CMK (cell line): ENCODE measurements at places on chromosomes 4 and X.
A peak's percentile ranks its signal among the peaks of the same experiment; 100 is the strongest.

DNA sequence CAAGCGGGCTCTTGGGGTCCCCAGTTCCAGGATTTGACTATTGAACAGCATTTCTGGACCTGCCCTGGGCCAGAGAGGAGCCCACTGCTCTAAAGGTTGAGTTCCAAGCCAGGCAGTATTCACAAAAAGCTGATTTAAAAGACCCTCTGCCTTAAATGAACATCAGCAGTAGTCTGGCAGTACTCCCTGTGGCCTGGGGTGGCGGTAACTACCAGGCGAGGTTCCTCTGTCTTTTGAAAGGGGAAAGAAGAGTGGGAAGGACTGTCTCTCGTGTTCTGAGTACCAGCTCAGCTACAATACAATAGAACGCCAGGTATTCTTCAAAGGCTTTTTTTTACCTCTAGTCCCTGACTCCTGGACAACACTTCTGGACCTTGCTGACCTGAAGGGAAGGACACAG is 456.4 kb upstream of the TEX13C start:
- DNase-seq = no peak

- DNase-seq = peak; percentile 60
Observed at GRCh38 chr4:102825261-102826091, 1.9 kb downstream of the UBE2D3 start.

GRCh38 chr4:888029-888428 is 44.1 kb downstream of the GAK start:
- no peak for DNase-seq

DNA sequence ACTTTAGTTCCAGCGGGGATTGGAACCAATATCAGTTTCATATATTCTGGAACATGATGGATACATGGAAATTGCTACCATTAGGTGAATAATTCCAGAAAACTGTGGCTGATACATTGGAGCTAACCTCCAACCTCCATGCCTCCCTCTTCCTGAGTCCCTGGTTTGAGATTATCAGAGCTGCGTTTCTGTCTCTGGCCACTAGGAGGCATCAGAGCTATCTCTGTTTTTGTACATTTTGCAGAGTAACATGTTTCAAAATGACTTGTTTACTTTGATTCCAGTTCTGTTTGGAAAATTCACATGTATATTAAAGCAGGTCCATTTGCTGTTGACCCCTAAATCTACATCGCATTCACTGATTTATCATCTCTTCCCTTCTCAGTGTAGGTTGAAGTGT is 2.4 kb upstream of the RAB40AL start:
- DNase-seq = no peak

- no peak for DNase-seq
Observed at GRCh38 chr4:89070041-89070440, 13.1 kb upstream of the FAM13A start.

DNA sequence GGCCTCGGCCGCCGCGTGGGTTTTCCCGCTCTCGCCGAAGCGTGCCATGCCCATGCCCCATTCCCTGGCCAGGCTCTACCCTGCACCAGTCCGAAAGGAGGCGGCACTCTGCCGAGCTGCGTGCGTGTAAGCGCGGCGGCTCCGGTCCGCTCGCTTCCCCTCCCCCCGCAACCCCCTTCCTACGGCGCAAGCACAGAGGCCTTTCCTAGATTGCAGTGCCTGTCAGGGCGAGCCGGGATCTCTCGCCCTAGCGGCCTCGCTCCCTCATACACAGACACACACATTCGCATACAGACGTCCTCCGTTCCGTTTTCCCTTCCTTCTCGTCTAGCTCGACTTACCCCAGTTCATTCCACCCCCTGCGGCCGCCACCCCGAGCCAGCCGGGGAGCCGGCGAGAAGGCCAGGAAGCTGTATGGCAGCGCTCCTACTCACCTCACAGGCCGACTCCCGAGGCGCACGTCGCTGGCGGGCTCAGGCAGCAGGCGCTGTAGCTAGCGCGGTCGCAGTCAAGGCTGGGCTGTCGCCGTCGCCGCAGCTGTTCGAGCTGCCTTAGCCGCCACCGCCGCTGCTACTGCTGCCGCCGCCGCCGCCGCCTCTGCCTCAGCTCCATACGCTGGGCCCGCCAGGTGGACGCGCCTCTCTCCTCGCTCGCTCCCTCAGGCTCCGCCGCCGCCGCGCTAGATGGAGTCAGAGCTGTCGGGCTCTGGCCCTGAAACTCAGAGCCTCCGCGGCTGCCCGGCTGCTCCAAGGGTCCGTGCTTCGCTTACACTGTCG is 615 bp downstream of the NEXMIF start:
- DNase-seq = no peak

GRCh38 chr4:160142579-160142978 is 1039.7 kb downstream of the RAPGEF2 start:
- DNase-seq = no peak

DNA sequence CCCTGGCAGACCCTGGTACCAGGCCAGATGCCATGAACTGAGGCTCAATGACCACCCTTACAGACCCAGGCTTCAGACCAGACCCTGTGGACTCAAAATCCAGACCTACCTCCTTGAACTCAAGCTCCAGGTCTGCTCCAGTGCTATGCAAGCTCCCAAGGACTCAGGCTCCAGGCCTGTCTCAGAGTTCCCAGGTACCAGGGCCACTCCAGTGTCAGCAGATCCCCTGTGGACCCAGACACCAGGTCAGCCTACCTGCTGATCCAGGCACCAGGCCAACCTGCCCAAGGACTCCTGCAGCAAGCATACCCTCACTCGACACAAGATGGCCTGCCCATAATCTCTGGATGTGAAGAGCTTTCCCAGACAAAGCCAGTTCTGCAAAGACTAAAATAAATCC is 44.7 kb upstream of the MAGED4 start:
- no peak for DNase-seq

DNA sequence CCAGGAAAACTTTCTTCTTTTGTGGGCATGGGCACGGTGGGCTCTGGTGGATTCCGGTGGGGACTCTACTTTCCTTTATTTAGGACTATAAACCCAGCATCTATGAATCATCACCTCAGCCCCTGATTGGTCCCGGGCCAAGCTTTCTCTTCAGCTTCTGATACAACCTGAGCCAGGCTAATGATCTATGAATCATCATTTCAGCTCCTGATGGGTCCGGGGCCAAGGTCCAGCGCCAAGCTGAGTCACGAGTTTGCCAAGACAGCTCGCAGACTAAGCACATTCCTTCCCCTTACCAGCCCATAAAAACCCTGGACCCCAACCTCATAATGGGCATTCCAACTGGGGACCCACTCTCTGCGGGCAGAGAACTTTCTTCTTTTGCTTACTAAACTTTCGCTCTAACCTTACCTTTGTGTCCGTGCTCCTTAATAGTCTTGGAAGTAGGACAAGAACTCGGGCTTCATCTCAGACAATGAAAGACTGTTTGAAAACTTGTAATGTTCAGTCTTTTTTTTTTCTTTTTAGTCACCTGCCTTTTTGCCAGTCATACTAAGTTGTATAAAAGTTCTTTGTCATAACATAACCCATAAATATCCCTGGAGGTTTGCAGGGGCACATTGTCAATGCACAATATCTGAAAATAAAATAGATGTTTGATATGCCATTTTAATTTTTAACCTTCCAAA is 904.9 kb upstream of the EPHA5 start:
- DNase-seq = no peak

DNA sequence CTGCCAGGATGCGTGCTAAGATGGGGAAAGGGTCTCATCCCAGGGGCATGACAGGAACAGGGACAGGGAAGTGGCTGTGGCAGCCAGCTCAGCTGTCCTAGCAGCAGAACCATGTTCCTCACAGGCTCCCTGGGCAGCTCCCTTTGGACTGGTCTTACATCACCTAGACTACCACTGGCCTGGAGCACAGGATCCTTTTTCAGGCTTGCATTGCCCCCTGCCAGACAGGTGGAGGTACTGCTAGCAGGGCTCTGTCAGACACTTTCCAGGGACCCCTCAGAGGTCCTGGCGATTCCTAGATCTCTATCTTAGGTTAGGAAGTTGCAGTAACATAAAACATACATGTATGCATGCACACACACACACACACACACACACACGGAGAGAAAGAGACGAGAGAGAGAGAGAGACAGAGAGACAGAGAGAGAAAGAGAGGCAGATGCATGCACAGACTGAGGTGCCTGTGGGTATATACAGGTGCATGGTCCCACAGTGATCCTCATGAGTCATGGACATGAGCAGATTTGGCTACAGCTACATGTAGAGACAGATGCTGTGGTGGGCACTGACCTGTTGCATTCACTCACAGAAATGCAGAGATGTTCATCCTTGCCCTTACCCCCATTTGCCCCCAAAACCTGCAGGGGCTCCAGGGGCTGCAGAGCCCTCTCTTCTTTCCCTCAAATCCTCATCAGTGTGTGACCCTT is 63.6 kb downstream of the STARD8 start:
- DNase-seq = no peak

GRCh38 chrX:136783159-136783558 is 2.4 kb upstream of the ARHGEF6 start:
- DNase-seq = no peak

DNA sequence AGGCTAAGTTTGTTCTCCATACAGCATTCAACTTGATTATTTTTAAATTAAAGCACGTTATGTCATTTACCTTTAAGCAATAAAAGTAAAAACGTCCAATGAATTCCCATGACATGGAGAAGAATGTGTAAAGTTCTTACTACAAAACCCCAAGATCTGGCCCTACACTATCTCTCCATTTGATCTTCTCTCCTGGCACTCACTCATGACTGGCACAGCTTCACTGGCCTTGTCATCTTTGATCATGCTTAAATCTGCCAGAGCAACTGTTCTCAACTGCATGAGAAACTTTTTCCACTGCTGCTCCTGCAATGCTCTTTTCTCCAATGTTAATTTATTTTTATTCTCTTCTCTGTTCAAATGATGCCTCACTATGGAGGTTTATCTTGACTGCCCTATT is 1109.0 kb upstream of the IGFBP7 start:
- DNase-seq = no peak

- no peak for DNase-seq
Observed at GRCh38 chrX:24173115-24173847, 23.8 kb downstream of the ZFX start.

DNA sequence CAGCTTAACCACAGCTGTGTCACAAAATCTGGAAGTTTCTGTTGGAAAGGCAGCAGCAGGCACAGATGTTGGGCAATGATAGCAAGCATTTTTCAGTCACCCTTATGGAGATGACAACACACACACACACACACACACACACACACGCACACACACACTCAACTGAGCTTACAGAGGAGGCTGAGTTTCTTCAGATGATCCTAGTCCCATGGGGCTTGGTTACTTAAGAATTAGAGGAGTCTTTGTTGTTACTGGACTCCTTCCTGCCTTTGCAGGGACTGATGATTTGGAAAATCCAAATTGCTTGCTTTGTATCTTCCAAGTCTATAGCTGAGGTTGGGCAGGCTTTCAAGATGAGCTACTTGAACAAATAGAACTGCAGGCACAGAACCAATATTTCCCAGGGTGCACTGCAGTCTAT is 740.1 kb upstream of the PITX2 start:
- DNase-seq = no peak

GRCh38 chrX:459611-460010 is 72.9 kb upstream of the PPP2R3B start:
- no peak for DNase-seq

DNA sequence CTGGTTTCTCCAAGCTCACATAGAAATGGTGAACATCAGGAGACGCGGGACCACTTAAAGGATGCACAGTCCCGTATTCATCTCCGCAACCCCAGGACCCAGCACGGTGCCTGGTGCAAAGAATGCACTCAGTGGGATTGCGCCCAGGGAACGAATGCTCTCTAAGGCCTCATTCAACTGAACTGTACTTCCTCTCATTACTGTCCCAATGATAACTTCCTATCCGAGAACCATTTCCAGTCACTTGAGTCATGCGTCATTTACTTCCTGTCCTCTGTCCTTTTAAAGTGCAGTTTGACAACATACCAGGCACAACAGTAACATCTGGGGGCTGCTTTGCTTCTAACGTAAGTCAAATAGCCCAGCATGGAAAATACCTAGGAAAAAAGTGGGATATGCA is 75.7 kb downstream of the RBM47 start:
- no peak for DNase-seq

- no peak for DNase-seq
Observed at GRCh38 chrX:151830911-151831310, 81.8 kb upstream of the MAGEA4 start.

GRCh38 chrX:38103857-38104812 is 97.8 kb downstream of the SYTL5 start:
- peak; percentile 31 for DNase-seq

DNA sequence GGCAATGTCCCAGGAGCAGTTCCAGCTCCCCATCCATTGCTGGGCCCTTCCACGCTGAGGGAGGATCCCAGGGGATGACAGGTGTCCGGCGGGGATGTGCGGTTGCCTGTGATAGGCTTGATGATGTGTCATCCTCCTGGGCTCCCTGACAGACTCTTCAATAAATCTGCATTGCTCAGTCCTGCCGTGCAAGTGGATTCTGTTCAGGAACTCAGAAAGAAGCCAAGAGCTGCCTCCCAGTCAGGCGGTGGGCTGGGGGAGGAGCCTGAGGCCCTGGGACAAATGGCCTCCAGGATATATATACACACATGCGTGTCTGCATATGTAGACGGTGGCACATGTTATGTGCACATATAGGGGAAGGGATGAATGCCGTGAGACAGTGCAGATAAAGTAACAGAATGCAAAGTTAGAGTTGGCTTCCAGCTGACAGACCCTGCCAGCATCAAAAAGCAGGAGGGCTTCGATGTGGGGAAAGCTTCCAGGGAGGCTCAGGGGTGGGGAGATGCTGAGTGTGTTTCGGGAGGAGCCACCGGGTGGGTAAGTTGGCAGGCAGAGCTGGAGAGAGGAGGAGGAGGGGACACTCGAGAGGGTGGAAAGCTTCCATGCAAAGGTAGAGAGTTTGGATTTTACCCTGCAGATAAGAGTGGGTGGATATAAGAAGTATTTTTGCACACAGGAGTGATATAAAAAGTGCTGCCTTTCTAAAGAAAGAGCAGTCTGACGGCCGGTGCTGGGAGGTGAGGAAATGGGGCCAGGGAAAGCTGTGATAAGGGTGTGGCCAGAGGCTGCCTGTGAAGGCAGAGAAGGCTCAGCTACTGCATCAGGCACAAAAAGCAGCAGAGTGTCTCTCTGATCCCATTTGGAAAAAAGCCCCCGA is 28.5 kb upstream of the CRMP1 start:
- no peak for DNase-seq

- DNase-seq = no peak
Observed at GRCh38 chr4:41655177-41655576, 93.3 kb downstream of the PHOX2B start.

DNA sequence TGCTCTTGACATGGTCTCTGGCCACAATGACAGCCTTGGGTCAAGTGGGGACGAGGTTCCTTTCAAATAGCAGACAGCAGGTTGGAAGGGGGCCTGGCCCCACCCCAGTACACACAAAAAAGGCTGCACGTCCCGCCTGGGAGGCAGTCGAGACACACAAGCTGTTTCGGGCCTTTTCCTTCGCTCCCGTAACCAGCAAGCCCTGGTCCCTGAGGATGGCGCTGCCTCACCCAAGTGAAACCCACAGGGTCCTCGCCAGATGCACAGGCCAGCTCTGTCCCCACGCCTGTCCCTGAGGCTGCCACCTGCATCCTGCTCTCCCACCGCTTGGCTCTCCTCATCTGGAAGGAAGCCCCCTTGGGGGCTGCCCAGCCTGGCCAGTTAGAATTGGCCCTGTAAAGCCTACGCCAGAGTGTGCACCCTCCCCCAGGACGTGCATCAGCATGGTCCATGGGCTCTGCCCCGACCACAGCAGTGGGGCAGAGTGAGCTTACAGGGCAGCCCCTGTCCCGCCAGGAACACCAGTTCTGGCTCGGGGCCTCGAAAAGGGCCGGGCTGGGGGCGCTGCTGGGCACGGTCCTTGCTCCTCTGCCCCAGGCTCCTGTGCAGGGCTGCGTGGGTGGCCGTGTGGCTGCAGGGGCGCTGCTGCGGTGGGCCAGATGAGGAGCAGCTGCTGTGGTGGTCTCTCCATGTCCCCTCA is 2.0 kb downstream of the CPLX1 start:
- DNase-seq = no peak
